Activated CD8-positive, alpha-beta memory T cell treated with anti-CD3 and anti-CD28 coated beads, Interleukin-2, amount 50 U/mL, for 48 hours (primary cell): ENCODE measurements at places on chromosomes 12 and 14.

GRCh38 chr12:57868221-57868620, 21.7 kb upstream of the CTDSP2 start:
- no peak for DNase-seq

- DNase-seq, result no peak
Measured at GRCh38 chr12:124673801-124674617, 106.6 kb upstream of the NCOR2 start.

- DNase-seq, result no peak
Measured at GRCh38 chr14:76015668-76016067, 30.1 kb downstream of the IFT43 start.

GRCh38 chr12:65696227-65696626, 128.1 kb upstream of the HMGA2 start:
- DNase-seq, result no peak

DNA sequence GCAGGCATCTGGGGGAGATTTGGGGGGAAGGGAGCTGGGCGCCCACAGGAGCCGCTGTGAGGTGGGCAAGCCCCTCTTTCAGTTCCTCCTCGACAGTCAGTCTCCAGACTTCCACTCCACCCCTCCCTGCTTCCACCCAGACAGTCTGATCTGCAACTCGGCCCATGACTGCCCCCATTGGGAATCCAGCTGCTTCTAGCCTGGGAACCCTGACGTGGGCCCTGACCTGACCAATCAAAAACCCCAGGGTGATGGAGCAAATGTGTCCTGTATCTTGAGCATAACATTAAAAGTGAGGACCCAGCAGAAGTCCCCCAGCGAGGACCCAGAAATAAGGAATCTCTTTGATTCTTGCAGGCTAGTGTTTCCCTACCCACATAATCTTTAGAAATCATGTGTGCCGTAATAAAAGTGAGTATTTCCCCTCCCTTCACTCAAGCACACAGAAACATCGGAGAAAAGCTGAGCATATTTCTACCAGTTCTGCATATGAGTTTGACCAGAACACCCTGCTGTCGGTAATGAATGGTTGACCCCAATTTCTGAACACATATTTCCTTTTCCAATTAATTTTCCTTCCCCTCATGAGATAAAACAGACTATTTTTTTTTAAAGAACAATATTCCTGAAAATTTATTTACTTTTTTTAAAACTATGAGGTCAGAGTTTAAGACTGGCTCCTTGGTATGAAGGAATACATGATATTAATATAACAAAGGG, 6.4 kb downstream of the SSH1 start:
- DNase-seq, result no peak

DNA sequence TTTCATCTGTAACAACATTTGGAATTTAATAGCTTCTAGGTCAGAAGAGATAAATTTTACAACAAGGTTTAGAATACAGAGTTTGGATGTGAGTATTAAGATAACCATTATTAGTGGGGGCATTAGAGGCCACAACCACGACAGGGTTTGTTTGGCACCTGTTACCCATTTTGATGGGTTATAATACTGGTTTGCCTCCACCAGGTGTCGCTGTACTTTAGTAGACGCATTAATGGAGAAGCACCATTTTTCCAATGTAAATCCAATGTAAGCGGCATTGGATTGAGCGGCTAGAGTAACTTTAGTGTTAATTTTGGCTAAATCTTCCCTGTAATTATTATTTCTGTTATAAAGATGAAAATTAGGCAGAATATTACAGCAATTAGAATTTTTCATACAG, 136.2 kb downstream of the SLCO1B3 start:
- DNase-seq, result no peak

DNA sequence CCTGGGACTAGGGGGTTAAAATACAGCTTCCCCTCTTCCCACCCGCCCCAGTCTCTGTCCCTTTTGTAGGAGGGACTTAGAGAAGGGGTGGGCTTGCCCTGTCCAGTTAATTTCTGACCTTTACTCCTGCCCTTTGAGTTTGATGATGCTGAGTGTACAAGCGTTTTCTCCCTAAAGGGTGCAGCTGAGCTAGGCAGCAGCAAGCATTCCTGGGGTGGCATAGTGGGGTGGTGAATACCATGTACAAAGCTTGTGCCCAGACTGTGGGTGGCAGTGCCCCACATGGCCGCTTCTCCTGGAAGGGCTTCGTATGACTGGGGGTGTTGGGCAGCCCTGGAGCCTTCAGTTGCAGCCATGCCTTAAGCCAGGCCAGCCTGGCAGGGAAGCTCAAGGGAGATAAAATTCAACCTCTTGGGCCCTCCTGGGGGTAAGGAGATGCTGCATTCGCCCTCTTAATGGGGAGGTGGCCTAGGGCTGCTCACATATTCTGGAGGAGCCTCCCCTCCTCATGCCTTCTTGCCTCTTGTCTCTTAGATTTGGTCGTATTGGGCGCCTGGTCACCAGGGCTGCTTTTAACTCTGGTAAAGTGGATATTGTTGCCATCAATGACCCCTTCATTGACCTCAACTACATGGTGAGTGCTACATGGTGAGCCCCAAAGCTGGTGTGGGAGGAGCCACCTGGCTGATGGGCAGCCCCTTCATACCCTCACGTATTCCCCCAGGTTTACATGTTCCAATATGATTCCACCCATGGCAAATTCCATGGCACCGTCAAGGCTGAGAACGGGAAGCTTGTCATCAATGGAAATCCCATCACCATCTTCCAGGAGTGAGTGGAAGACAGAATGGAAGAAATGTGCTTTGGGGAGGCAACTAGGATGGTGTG, 1.9 kb downstream of the GAPDH start:
- peak; percentile 69 for DNase-seq

DNA sequence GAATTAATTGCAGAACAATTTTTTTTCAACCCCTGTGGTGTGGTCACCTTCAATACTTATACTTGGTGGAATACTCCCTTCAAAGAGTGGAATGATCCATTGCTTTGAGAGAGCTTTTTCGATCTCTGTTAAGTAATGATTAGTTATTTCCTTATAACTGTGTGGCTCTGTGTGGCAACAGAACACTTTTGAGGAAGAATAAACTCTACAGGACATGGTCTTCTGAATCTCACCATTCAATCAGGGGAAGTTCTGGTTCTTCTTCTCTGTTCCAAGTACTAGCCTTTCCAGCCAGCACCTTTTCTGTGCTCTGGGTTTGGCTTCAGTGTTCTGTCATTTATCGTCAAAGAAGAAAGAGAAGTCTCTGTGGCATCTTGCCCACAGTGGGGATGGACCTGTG, 369.2 kb downstream of the ZFP36L1 start:
- DNase-seq, result no peak

GRCh38 chr12:114672817-114673168, 11.2 kb downstream of the TBX3 start:
- DNase-seq, result no peak

DNA sequence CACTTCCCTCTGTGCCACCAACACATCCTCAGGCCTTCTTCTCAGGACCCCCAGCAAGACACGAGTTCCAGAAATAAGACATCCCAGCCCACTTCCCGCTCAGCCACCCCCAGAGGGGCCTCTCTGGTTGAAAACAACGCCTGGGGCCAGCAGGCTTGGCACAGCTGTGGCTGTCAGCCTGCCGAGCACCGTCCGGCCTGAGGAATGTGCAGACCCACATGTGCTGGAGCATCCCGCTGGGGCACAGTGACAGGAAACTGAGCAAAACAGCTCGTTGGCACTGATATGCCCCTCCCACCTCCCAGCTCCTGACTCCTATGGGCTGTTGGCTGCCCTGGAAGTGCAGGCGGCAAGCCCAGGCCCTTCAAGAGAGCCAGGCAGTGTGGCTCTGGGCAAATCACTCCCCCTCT, 1.4 kb downstream of the SYNE3 start:
- DNase-seq, result no peak

- no peak for DNase-seq
Measured at GRCh38 chr12:125315771-125316170, 250.5 kb downstream of the AACS start.

DNA sequence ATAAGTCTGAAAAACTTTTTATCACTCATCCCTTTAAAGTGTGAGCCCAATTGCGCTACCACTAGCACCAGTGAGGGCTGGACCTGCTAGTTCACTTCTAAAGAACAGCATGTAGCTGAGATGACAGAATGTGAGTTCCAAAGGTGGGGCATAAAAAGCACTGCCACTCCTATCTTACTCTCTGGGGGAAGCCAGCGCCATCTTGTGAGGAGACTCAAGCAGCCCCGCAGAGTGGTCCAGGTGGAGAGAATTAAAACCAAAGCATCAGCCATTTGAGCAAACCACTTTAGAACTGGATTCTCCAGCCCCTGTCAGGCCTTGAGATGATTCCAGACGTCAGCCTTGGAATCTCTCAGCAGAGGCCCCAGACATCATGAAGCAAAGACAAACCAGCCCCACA, 39.9 kb downstream of the TMEM132D start:
- DNase-seq, result no peak

DNA sequence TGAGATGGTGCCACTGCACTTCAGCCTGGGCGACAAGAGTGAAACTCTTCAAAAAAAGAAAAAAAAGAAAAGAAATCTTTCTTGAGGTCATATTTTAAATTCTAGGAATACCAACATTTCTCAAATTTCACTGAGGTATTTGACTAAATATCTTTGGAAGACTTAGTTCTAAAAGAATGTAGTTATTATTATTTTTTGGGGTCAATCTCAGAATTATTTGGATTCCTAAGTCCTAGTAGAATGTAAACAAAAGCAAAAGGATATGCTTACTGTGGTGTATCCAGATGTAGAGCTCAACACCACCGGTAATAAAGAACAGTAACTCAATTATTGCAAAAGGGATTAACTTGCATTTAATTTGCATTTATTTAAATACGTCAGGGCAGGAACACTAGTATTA, 25.0 kb downstream of the PRICKLE1 start:
- no peak for DNase-seq

DNA sequence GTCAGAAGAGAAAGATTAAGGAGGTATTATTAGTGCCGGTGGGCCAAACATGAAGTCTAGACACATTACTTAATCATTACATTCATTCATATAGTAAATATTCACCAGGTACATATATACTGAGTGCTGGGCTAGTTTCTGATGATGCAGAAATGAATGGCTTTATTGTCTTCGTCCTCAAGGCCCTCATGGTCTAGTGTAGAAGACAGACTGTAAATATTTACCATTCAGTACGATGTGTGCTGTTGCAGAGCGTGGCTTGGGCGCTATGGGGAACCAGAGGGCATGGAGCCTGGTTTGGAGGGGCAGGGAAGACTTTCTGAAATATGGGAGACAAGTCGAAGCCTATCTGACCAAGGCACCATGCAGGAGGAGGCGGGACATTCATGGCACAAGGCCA, 37.0 kb upstream of the TCL1B start:
- DNase-seq, result no peak

DNA sequence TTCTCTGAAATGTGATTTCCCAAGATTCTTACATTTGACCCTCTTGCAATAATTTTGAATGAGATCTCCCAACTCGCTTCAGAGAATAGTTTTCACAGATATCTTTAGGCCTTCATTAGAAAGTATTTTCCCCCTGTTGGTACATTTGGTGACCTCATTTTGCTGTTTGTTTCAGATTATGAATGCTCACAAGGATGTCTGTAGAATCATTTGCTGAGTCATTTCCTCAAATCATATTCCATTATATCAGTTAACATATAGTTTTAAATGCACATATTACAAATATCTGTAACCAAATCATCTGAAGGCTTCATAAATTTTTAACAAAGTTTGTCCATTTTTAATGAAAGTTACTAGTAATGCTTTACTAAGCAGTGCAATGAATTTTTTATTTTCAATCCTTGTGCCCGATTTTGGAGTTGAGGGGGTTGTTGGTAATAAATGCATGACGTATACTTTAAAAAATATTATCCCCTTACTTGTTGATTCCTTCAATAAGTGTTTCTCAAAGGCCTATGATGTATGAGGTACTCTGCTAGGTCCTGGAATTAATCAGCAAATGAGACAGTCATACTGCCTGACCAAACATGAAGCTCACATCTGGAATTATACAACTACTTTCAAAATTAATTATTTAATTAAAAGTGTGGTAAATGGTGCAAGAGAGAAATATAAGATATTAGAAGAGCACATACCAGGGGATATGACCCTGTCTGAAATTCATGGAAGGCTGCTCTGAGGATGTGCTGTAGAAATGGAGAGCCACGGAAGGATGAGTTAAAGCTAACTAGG, 126.9 kb upstream of the RAP1B start:
- no peak for DNase-seq

DNA sequence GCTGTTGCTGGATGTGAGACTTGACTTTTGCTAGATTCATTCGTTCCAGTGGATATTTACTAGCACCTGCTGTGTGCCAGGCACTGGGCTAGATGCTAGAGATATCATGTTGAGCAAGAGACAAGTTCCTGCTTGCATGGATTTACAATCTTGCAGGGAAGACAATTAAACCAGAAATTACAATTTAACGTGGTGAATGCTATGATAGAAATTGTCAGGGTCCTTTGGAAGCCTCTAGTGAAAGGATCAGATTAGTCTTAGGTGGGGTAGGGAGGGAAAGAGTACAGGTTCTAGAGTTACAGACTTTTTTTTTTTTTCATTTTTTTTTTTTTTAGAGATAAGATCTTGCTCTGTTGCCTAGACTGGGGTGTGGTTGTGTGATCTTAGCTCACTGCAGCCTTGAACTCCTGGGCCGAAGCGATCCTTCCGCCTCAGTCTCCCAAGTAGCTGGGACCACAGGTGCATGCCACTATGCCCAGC, 36.7 kb downstream of the SPATS2 start:
- no peak for DNase-seq

GRCh38 chr12:20528208-20528607, 159.9 kb downstream of the PDE3A start:
- no peak for DNase-seq

GRCh38 chr14:61934385-61934784, 172.2 kb downstream of the SNAPC1 start:
- no peak for DNase-seq

DNA sequence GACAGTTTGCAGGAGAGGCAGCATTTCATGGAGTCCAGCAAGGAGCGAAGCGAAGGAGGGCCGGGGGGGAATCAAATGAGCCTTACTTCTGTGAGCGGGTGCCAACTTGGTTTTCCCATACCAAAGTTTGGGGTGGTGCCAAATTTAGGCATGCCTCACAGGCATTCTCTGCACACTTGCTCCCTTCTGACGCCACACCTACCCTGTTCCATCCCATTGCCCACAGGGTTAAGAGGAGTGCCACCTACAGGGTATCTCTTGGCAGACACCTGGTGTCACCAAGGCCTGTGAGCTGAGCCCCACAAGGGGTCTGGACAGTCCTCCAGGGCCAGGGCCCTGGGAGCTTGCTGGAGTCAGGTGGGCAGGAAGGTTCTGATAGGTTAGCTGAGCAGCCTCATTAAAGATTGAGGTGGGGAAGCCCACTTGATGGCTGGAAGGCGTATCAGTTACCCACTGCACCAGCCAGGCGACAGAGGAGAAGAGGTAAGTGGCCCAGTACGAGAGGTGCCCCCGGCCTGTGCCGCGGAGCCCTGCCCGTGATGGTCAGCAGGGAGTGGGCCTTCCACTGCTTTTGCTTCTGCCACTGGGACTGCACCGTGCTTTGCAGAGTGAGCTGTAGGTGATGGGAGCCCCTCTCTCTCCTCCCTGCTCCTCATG, 45.2 kb downstream of the DEGS2 start:
- DNase-seq, result no peak
